ENCODE measurements at places on chromosomes 3 and 15.

DNA sequence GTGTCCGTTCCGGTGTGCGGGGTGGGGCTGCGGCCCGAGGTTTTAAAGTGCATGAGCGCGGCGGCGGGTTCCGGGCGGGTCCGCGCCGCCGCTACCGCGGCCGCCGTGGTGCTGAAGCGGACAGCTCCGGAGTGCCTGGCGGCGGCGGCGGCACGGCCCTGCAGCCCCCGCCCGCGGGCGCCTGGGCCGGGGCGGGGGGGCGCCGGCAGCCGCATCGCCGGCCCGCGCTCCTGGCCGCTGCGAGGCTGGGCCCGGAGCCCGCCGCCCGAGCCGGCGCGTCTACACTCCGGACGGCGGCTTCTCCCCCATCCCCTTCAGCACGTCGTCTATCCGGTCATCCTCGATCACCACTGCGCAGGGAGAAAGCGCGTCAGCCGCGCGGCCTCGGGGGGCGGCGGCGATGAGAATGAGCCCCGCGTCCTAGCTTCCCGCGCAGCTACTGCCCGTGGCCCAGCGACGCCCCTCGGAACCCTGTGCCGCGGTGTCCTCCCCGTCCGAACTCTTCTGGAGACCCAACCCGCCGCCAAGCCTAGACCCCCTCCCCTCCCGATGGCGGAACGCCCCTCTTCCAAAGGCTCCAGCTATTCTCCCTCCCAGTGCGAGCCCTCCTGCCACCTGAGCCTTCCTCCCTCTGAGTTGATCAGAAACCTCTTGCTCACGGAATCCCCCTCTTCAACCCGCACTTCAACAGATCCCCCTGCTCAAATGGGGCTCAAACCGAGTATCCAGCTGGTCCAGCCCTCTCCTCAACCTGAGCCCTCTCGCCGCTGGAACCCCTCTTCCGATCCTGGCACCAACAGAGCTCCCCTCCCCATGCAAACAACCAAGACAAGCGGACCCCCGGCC lies 1.3 kb downstream of the CAMK2N2 start:
- H3K27me3 ChIP-seq, result peaks cover 11% of the 10 kb centered on the region
- H3K4me3 ChIP-seq, result peak overlapping the region; percentile 44
- peak; percentile 37 for DNase-seq
- H3K36me3 ChIP-seq, result no peaks in the 10 kb centered on the region
- peaks cover 28% of the 10 kb centered on the region for H3K4me1 ChIP-seq
- H3K27ac ChIP-seq, result no peak overlapping the region

DNA sequence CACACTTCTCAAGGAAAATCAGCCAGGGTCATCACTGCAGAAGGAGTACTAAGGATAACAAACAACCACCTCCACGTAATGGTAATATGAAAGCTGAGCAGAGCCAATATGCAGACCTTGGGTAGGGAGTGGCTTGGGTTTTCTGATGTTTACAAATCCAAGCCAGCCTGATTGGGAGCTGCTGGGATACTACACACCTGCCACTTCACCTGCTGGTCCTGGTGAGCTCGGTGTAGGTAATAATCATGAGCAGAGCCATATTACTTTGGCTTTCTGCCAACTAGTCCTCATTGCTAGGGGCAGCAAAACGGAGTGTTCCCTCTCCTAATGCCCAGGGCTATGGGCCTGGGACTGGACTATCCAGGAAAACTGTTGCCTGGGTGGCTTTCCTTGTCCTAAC lies 433.5 kb upstream of the PPP2R3A start:
- H3K27me3 ChIP-seq, result no peaks in the 10 kb centered on the region
- no peak for DNase-seq
- H3K4me1 ChIP-seq, result no peaks in the 10 kb centered on the region
- no peak overlapping the region for H3K4me3 ChIP-seq
- H3K27ac ChIP-seq, result no peak overlapping the region
- H3K36me3 ChIP-seq, result no peaks in the 10 kb centered on the region

DNA sequence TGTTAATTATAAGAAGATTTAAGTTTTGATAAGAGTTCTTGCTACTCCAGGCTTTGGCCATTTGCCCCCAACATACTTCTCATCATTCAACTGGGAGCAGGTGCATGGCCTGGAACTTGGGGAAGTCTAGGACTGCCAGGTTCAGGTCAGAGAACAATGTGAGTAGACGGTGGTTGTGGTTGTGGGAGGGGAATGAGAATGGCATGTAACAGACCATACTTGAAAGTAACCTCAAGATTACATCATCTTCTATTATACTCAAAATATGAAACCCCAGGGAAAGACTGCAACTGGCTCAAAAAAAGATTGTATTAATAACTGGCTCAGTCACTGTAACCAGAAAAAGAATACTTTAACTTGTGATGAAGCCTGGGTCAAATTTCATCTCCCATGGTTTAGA lies 364.9 kb upstream of the DPPA4 start:
- no peaks in the 10 kb centered on the region for H3K4me1 ChIP-seq
- no peak overlapping the region for H3K27ac ChIP-seq
- H3K27me3 ChIP-seq, result no peaks in the 10 kb centered on the region
- no peaks in the 10 kb centered on the region for H3K36me3 ChIP-seq
- DNase-seq, result peak; percentile 31

DNA sequence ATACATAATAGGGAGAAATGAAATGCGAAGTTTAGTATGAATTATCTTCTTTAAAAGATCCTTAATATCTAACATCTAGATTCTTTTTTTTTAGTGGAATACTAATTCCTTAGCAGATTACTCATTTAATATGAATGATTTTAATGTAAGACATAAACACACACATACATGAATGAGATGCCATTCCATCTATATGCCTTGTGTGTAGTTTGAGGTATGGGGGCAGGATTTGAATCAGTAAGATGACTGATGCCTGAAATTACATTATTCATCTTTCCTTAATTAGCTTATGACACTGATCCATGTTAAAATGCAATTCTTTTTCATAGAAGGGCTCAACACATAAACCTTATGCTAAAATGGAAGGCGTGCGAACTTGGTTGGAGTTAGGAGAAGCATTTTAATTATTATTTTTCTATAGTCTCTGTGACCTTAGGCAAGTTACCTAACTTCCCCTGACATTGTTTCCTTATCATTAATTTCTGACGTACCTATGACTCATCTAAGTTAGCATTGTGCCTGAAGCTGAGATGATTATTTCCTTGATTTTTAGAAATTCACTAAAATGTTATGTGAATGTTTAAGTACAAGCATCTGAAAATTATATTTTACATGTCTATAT lies 10.8 kb upstream of the BNIP2 start:
- no peaks in the 10 kb centered on the region for H3K36me3 ChIP-seq
- no peak for DNase-seq
- no peak overlapping the region for H3K27ac ChIP-seq
- no peaks in the 10 kb centered on the region for H3K4me1 ChIP-seq
- peaks cover 13% of the 10 kb centered on the region for H3K27me3 ChIP-seq

DNA sequence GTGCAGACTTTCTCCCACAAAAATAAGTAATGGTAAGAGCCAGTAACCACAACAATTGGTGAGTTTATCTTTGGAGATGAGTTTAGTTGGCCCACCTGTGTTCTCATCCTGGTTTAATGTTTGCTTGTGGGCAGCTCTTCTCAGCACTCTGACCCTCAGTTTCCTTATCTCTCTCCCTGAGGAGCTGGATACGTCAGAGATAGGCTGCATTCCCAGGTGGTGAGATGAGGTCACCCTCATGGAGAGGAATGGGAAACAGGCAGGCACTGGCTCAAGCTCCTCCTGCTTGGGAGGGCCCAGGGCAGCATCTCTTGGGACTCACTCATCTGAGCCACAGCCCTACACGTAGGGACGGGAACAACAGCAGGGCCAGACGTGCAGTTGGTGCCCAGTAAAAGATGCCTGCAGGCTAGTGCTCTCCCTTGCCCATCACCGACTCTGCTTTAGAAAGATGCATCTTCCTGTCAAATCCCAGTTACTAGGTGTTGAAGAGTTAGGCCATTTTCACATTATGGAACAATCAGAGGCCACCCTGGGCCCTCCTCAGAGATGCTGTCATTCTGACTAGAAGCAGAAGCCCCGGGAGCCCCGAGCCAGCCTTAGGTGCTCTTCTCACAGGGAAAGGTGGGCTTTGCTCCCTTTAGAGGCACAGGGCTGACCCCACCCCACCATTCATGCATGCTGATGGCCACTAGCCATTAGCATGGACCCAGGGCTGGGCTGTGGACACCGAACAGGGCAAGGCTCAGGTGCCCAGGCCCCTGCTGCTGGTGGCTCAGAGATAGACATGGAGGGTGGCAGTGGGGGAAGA lies 59.7 kb downstream of the GRIP2 start:
- peaks cover 93% of the 10 kb centered on the region for H3K36me3 ChIP-seq
- H3K27ac ChIP-seq, result no peak overlapping the region
- DNase-seq, result no peak
- H3K27me3 ChIP-seq, result no peaks in the 10 kb centered on the region

DNA sequence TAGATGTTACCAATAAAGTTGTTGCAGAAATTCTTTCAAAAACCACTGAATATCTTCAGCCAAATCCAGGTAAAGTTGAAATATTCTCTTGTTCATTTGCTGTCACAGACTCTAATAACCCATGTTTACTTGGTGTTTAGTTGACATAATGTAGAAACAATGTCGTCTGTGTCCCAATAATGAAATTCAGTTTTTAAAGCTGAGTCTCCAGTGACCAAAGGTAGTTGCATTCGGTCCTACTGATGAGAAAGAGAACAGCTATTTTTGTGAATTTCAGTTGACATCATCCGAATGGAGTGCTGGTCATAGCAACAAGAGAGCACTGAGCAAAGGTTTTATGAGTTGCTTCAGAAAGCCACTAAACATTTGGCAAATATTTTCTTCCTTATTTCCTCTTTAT lies 88.8 kb upstream of the ADAMTSL3 start:
- H3K27me3 ChIP-seq, result no peaks in the 10 kb centered on the region
- no peaks in the 10 kb centered on the region for H3K36me3 ChIP-seq
- H3K4me3 ChIP-seq, result no peak overlapping the region
- H3K27ac ChIP-seq, result no peak overlapping the region
- no peak for DNase-seq

DNA sequence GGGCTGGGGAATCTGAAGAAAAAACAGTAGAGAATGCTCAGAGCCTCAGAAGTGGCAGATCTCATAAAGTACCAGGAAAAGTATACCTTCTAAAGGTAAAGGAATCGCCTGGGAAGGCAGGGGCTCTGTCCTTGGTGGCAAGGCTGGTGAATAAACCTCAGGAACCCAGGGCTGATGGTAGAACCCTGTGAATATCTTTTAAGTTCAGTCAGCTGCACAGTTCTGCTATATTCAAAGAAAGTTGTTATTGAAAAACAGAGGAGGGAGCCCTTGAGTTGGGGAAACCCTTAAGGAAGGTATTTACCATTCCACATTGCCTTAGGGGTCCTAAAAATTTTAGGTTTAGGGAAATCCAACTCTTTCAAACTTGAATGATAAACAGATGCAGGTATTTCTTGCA lies 31.2 kb downstream of the ZPLD1 start:
- no peak overlapping the region for H3K27ac ChIP-seq
- H3K27me3 ChIP-seq, result no peaks in the 10 kb centered on the region
- no peak for DNase-seq
- no peak overlapping the region for H3K4me3 ChIP-seq
- no peaks in the 10 kb centered on the region for H3K36me3 ChIP-seq

- H3K36me3 ChIP-seq, result no peaks in the 10 kb centered on the region
- H3K4me3 ChIP-seq, result no peak overlapping the region
- no peak overlapping the region for H3K27ac ChIP-seq
- H3K27me3 ChIP-seq, result no peaks in the 10 kb centered on the region
Observed at GRCh38 chr15:79394231-79394630, 37.9 kb upstream of the MINAR1 start.

DNA sequence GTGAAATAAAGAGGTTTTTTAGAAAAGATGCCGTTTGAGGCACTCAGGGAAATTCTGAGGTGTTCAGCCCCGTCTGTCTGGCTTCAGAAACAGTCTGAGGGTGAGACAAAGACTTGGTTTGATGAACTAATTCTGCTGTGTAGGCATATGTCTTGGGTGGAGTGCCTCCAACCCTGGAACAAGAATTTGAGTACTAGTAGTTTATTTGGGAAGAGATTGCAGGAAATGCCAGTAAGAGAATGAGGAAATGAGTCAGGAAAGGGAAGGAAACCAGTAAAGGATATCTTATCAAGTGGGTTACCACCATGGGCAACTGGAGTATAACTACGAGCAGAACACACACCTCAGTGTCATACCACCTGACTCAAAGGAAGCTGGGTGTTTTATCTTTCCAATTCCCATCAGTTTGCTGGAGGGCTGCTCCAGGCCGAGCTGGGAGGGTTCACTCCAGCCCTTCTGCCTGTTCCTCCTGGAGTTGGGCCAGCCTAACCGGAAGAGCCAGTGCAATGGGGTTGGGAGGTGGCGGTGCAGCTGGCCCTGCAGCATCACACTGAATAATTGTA lies 75.3 kb downstream of the TGFBR2 start:
- no peak overlapping the region for H3K27ac ChIP-seq
- no peak for DNase-seq
- H3K4me1 ChIP-seq, result peaks cover 28% of the 10 kb centered on the region
- no peaks in the 10 kb centered on the region for H3K27me3 ChIP-seq
- H3K36me3 ChIP-seq, result peaks cover 50% of the 10 kb centered on the region

- no peaks in the 10 kb centered on the region for H3K36me3 ChIP-seq
- H3K27ac ChIP-seq, result no peak overlapping the region
- no peak for DNase-seq
- no peak overlapping the region for H3K4me3 ChIP-seq
- peaks cover 3% of the 10 kb centered on the region for H3K27me3 ChIP-seq
- peaks cover 7% of the 10 kb centered on the region for H3K4me1 ChIP-seq
Observed at GRCh38 chr3:188972310-188972709, 199.5 kb upstream of the TPRG1 start.

GRCh38 chr3:47414666-47415587 lies 34.1 kb downstream of the PTPN23 start:
- peaks cover 59% of the 10 kb centered on the region for H3K36me3 ChIP-seq
- H3K27ac ChIP-seq, result no peak overlapping the region
- no peak for DNase-seq
- H3K27me3 ChIP-seq, result no peaks in the 10 kb centered on the region
- no peak overlapping the region for H3K4me3 ChIP-seq
- no peaks in the 10 kb centered on the region for H3K4me1 ChIP-seq

DNA sequence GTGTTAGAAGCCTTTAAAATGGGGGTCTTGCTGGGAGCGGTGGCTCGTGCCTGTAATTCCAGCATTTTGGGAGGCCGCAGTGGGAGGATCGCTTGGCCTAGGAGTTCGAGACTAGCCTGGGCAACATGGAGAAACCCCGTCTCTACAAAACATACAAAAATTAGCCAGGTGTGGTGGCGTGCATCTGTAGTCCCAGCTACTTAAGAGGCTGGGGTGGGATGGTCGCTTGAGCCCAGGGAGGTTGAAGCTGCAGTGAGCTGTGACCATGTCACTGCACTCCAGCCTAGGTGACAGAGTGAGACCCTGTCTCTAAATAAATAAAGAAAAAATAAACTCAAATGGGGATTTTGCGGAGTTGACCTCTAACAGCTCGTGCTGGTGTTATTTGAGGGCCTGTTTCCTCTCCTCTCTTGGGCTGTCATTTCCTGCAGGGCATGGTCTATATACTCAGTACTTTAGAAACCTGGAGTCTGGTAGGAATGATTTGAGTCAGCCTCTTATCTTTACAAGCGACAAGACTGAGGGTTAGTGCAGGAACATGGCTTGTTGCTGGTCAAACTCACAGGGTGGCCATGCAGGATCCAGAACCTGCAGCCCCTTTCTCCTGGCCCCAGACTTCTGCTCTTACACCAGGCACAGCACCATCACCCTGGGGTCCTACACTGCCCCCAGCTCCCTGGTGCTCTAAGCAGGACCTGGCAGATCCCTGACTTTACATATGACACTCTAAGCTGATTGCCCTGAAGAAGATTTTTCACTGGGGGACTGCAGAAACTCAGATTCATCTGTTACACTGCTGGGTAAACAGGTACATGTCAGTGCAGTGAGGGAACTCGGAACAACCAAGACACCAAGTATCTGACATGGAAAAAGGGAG lies 15.1 kb downstream of the EHD4 start:
- peaks cover 10% of the 10 kb centered on the region for H3K4me1 ChIP-seq
- H3K36me3 ChIP-seq, result peaks cover 18% of the 10 kb centered on the region
- DNase-seq, result no peak
- H3K27ac ChIP-seq, result no peak overlapping the region
- no peaks in the 10 kb centered on the region for H3K27me3 ChIP-seq

Measured in CD4-positive, CD25-positive, alpha-beta regulatory T cell (primary cell).